Cardiac atrium fibroblast (primary cell): ENCODE measurements at places on chromosomes 3 and 15. TPM values are rescaled to one million over a fixed set of nuclear protein-coding genes. Genes with fewer than 3 reads are reported as not detected.

Gene ZPLD1
- total RNA-seq, result not detected in 2 replicates

Gene PYGO1
- total RNA-seq, result 3.8 and 9.2 TPM in 2 replicates

Gene EOMES
- total RNA-seq, result not detected in 2 replicates

Gene POLQ
- total RNA-seq, result 0.36 and 0.97 TPM in 2 replicates

Gene CLDN16
- total RNA-seq, result not detected in 2 replicates

Gene TLR9
- total RNA-seq, result not detected in 2 replicates

Gene MGLL
- 27.4 and 32.3 TPM in 2 replicates for total RNA-seq

Gene RBP2
- total RNA-seq, result not detected in 2 replicates

Gene GOLGA8S
- 0.18 TPM in 1 of 2 replicates, not detected in the other for total RNA-seq

Gene CTXN2
- total RNA-seq, result not detected in 2 replicates

Gene ZCWPW2
- 0.36 and 0.65 TPM in 2 replicates for total RNA-seq

Gene VGLL4
- 34.8 and 37.4 TPM in 2 replicates for total RNA-seq

Gene GPR156
- total RNA-seq, result 0.49 and 3.4 TPM in 2 replicates

Gene TMCO5A
- total RNA-seq, result not detected in 2 replicates

Gene CCDC39
- total RNA-seq, result not detected in 2 replicates

Gene ERICH6
- 0.32 TPM in 1 of 2 replicates, not detected in the other for total RNA-seq
